Bronchial epithelial cell (primary cell): ENCODE measurements at places on chromosomes 5 and 9. TPM values are rescaled to one million over a fixed set of nuclear protein-coding genes. Genes with fewer than 3 reads are reported as not detected.

DRD1 gene
- total RNA-seq, result not detected in 2 replicates

SLC27A6 gene
- total RNA-seq, result 0.13 and 1.1 TPM in 2 replicates

GRCh38 chr9:227860-228259 is 13.2 kb downstream of the DOCK8 start:
- DNase-seq, result no peak

GRCh38 chr9:2019723-2020122 is 4.6 kb downstream of the SMARCA2 start:
- no peak for DNase-seq

GPX3 gene
- 79.0 and 182 TPM in 2 replicates for total RNA-seq

DNA sequence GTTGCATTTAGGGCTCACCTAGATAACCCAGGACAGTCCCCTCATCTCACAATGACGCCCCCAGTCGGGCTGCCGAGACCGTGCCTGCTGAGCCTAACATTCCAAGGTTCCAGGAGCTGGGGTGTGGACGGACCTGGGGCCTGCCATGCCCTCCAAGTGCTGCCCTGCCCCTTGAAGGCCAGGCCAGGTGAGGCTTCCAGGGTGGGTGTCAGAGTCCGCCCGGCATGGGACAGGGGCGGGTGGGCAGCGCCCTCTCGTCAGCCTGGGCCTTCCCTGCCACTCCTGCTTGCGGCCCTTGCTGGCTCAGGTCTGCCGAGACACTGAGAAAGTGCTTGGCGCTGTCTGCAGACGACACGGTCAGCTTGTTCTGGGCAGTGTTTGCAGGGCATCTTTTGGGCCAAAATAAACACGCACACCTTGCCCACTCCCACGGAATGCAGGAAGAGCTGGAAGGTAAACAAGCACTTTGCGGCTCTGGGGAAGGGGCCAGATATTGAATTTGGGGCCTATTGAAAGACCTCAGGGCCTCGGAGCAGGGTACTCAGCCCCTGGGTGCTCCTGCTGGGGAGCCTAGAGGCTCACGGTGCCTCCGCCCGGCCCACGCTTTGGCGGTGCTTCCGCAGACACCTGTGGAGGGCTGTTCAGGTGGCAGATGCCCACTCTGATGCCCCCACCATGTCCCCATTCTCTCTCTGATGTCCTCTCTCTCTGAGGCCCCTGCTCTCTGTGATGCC is 4.2 kb upstream of the SCGB3A1 start:
- no peak for DNase-seq

DNA sequence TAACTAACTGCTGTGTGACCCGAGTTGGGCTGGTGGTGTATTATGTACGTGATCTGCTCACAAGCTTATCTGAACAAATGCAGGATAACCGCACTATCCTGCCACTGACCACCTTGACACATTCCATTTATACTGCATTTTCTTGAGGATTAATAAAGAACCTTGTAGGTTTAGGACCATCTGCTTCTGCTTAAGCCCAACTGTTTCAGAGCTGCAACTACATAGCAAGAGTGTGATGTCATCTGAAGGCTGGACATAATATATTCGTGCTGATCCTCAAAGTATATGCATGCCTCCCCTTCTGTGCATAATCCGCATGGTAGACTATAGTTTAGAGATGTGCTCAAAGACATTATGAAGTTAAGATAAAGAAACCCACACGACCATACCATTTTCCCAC is 435.9 kb downstream of the BNC2 start:
- no peak for DNase-seq

PCDHB14 gene
- total RNA-seq, result 0.26 and 0.77 TPM in 2 replicates

- no peak for DNase-seq
Measured at GRCh38 chr9:35488021-35488420, 1.9 kb upstream of the RUSC2 start.

DNA sequence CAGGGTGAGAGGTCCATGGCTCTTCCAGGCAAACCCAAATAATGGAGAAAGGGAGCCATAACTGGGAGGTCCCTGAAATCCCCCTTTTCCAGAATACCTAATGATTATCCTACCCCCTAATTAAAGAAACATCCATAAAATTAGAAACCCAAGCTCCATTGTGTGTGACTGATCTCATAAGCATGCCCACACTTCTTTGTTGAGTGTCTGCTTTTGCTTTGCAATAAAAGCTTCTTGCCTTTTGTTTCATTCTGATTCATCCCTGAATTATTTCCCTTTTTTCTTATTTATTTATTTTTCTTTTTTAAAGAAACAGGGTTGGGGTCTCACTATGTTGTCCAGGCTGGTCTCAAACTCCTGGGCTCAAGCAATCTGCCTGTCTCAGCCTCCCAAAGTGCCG is 33.1 kb downstream of the BTF3 start:
- DNase-seq, result no peak

- no peak for DNase-seq
Measured at GRCh38 chr5:65800775-65801174, 78.8 kb downstream of the NLN start.

PCDHGA8 gene
- total RNA-seq, result under 0.01 and 0.51 TPM in 2 replicates

ZFP62 gene
- total RNA-seq, result 21.3 and 21.4 TPM in 2 replicates

PIP5KL1 gene
- total RNA-seq, result 2.1 and 5.1 TPM in 2 replicates

GRCh38 chr5:95927927-95928723 is 33.5 kb downstream of the ELL2 start:
- DNase-seq, result no peak

GRCh38 chr9:121252104-121252851 is 15.7 kb upstream of the GSN start:
- no peak for DNase-seq
